ENCODE measurements at places on chromosomes 3 and 15.

DNA sequence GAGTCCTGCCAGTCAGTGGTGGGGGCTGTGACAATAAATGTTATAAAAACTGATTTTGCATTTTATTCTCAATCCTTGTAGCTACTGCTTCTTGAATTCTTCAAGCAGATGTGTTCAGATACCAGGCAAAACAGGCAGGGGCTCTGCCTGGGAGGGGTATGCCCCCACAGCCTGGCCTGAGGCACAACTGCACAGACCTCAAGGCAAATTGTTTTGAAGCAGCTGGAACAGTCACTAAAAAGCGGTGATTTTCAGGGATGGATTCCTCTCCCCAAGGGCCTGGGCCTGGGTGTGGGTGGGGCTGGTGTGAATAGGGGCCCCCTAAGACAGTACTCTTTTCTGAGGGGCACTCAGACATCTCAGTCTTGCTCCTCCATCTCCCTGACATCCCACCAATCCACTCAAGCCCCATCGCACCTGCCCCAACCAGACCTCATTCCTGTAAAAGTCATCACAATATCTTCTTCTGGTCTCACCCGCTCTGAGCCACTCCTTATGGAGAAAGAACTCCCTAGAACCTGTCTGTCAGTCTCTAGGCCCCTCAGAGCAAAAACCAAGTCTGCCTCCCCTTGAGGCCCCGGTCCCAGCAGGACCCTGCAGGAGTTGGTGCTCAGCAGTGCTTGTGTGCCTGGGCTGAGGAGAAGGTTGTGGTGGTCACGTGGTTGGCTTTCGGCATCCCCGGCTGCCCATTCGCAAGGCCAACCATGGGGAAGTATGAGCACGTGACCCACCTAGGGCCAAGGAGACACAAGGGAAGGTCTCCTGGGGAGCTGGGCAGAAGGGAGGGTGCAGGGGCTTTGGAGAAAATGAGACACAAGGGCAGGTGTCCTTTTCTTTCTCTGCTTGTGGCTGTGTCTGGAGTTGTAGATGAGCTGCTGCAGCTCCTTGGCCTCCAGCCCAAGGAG lies 2.9 kb upstream of the PSTPIP1 start:
- no peak for DNase-seq

GRCh38 chr15:51492528-51492927 lies 130.0 kb downstream of the DMXL2 start:
- no peak for DNase-seq

GRCh38 chr3:101902041-101902440 lies 52.7 kb downstream of the NFKBIZ start:
- DNase-seq = peak; percentile 87

DNA sequence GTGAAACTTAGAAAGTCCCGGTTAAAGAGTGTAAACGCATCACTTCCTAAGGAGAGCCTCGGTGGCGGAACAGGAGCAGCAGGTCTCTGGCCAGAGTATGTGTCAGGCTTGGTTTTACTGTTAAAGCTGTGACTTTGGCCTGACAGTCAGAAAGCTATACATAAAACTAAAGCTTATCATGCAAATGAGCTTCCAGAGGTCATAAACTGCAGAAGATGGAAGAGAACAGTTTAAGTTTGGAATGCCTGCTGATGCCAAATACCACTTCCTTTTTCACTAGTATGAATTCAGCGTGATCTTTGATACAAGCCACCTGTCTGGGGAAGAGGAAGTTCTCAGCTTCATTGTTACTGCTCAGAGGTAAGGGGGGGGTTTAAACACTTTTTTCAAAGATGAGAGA lies 125.1 kb upstream of the CTDSPL start:
- no peak for DNase-seq

GRCh38 chr3:110965976-110966375 lies 105.6 kb upstream of the NECTIN3 start:
- DNase-seq = no peak

DNA sequence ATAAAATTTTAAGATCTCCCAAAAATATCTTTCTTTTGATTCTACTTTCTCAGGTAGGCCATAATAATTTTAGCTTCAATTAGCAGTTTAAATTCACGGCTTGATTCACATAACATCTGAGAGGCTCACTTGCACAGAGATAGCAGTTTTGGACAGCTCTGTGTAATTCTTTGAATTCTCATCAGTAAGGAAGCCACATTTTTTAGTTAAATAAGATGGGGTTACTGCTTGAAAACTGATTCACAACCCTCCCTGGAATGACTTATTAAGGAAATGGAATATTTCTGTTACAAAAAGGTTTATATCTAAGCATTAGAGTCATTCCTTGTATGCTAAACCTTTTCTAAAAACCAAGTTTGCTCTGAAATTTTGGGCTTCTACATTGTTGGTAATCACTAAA lies 212.7 kb downstream of the ALCAM start:
- no peak for DNase-seq

- DNase-seq = no peak
Measured at GRCh38 chr3:52143616-52144015, 10.6 kb downstream of the POC1A start.

- no peak for DNase-seq
Measured at GRCh38 chr3:124815781-124816180, 71.4 kb downstream of the ITGB5 start.

DNA sequence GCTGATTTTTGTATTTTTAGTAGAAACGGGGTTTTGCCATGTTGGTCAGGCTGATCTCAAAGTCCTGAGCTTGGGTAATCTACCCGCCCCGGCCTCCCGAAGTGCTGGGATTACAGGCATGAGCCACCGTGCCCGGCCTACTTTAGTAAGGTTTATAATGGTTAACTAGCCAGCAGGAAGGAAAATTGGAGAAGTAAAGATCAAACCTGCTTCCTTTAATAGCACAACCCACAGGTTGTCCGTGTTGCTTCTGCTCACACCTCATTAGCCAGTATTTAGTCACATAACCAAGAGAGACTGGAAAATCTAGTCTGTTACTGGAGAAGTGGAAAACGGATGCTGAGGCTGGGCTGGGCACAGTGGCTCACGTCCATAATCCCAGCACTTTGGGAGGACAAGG lies 51.9 kb upstream of the TBL1XR1 start:
- no peak for DNase-seq

GRCh38 chr3:188931531-188931930 lies 240.2 kb upstream of the TPRG1 start:
- DNase-seq = no peak

GRCh38 chr3:164679245-164679644 lies 399.1 kb downstream of the SI start:
- no peak for DNase-seq

- DNase-seq = no peak
Measured at GRCh38 chr3:152357587-152357986, 88.9 kb downstream of the MBNL1 start.
